ENCODE measurements at places on chromosomes 5 and 9.

GRCh38 chr9:135335691-135336181, 143.8 kb upstream of the PPP1R26 start:
- H3K4me1 ChIP-seq, result no peaks in the 10 kb centered on the region
- H3K4me3 ChIP-seq, result no peak overlapping the region

DNA sequence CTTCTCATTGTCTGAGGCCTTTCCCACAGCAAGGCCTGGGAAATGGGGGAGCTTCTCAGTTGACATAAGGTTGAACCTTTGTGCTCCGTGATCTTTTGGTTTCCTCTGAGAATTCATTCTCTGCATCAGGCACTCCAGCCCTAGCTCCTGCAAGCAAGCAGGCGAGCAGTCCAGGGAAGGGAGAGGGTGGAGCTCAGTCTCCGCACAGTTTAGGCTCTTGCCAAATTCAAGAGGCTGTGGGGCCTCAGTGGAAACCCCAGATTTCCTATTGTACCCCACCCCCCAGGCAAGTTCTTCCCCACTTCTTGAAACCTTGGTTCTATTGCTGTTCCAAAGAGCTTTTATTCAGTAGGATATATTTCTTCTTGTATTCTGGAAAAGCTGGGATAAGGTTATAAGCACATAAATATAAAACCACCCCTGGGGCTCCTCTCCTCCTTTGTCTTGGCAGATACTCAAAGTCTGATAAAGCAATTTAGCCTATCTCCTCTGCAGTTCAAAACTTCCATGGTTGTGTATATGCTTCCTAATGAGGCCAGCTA, 147.2 kb downstream of the PDZD2 start:
- H3K4me3 ChIP-seq, result no peak overlapping the region
- H3K36me3 ChIP-seq, result no peaks in the 10 kb centered on the region
- H3K4me1 ChIP-seq, result peaks cover 7% of the 10 kb centered on the region
- no peak overlapping the region for H3K27ac ChIP-seq
- no peak for ATAC-seq
- H3K27me3 ChIP-seq, result no peaks in the 10 kb centered on the region

DNA sequence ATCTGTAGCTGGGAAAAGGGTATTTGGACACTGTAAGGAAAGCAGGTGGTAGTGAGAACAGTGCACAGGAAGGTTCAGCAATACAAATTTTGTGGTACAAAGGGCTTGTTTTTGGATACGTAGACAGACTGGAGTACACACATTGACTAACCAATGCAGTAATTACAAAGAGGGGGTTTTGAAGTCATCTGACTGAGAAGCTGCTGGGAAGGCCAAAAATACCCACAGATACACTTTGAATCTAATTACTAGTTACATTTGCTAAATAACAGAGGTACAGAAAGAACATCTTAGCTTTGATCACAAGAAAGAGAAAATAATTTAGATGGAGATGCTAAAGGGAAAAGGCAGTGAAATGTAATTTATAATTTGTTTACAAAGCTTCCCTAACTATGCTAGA, 45.9 kb downstream of the PKD2L2 start:
- H3K27ac ChIP-seq, result peak overlapping the region; percentile 77
- H3K36me3 ChIP-seq, result peaks cover 31% of the 10 kb centered on the region
- peak; percentile 66 for ATAC-seq
- H3K4me1 ChIP-seq, result peaks cover 34% of the 10 kb centered on the region

DNA sequence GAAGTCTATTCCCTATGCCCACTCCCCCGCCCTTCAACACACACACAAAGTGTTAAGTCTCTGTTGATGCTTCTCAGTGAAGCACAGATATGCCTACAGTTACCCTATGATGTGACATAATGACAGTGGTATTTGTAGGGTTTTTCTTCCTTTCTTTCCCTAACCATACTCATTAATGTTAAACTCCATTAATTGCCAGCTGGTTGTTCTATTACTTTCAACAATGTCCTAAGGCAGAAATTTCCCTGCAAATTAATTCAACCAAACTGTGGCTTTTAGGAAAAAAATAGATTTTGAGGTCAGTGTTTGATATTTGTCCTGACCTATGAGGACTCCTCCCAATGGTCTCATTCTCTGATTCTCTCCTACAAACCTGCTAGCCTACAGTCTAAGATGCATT, 38.2 kb upstream of the SLCO6A1 start:
- H3K4me3 ChIP-seq, result no peak overlapping the region
- H3K36me3 ChIP-seq, result no peaks in the 10 kb centered on the region
- no peaks in the 10 kb centered on the region for H3K27me3 ChIP-seq
- H3K4me1 ChIP-seq, result peaks cover 2% of the 10 kb centered on the region
- no peak overlapping the region for H3K27ac ChIP-seq

- no peaks in the 10 kb centered on the region for H3K27me3 ChIP-seq
- H3K36me3 ChIP-seq, result no peaks in the 10 kb centered on the region
These were observed 34.9 kb downstream of the NSA2 start for GRCh38 chr5:74801941-74802340.

DNA sequence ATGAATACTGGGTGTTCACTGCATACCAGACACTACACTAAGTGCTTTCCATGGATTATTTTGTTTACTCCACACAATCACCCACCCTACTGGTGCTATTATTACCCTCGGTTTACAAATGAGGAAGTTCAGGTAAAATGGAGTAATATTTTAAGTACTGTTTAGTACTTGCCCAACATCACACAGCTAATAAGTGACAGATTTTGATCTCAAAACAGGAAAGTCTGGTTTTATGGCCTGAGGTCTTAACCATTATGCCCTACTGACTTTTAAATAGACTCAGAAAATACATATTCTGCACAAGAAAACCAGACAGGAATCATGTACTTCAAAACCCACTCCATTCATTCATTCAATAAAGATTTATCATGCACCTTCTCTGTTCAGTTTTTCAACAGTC, 431.0 kb upstream of the TLE4 start:
- no peak for ATAC-seq
- H3K4me3 ChIP-seq, result no peak overlapping the region
- H3K27ac ChIP-seq, result no peak overlapping the region

GRCh38 chr9:83969602-83970001, 10.4 kb downstream of the HNRNPK start:
- H3K4me1 ChIP-seq, result peaks cover 13% of the 10 kb centered on the region
- no peaks in the 10 kb centered on the region for H3K27me3 ChIP-seq
- no peak overlapping the region for H3K27ac ChIP-seq

GRCh38 chr5:149959406-149960236, 937 bp upstream of the SLC26A2 start:
- peaks cover 25% of the 10 kb centered on the region for H3K4me1 ChIP-seq
- peak; percentile 22 for ATAC-seq
- peak overlapping the region; percentile 95 for H3K27ac ChIP-seq
- peak overlapping the region; percentile 89 for H3K4me3 ChIP-seq
